ENCODE measurements at places on chromosomes 12 and 14. TPM values are rescaled to one million over a fixed set of nuclear protein-coding genes. Genes with fewer than 3 reads are reported as not detected.

DTX3 gene
- total RNA-seq = 14.3 TPM

C14orf119 gene
- total RNA-seq = 8.5 TPM

DTX1 gene
- total RNA-seq = 2.3 TPM

BMP4 gene
- total RNA-seq = 17.9 TPM

PPFIA2 gene
- total RNA-seq = 2.6 TPM

CFAP73 gene
- not detected for total RNA-seq

CDKL1 gene
- 174 TPM for total RNA-seq

KCNA5 gene
- total RNA-seq = 0.58 TPM

CLEC1A gene
- total RNA-seq = 0.58 TPM

DNA sequence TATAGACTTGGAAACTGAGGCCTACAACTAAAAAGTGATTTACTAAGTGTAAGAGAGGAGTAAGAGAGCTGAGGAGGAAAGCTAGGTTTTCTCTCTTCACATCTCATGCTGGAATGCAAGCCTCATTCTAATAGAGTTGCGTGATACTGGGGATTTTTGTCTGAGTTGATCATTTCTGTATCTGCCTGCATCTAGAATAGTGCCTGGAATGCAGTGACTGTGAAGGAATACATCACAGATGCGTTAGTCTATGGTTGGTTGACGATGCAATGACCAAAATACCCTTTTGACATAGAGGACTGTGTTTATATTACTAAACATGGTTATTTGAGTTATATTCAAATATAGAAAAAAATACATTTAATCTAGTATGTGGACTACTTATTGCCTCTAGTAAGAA is 9.2 kb upstream of the TMEM117 start:
- no peak overlapping the region for H3K27ac ChIP-seq
- no peak overlapping the region for H3K4me3 ChIP-seq
- DNase-seq = no peak
- H3K4me1 ChIP-seq = no peaks in the 10 kb centered on the region

DNA sequence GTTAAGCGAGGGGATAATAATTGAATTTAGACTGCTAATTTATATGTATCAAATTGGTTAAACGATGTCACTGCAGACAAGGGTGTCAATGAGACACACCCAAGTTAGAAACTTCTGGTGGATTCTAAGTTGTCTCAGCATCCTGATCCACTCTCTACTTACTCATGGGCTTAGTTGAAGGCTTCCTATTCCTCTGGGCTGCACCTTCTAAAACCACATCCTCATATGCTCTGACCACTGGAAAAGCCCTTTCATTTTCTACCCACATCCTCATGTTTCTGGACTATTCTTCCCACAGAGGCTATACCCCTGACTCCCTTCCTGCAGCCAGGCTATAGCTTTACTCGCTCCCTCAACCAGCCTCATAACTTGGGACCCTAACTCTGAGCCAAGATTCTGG is 493.8 kb downstream of the VRK1 start:
- no peaks in the 10 kb centered on the region for H3K27me3 ChIP-seq
- H3K27ac ChIP-seq = no peak overlapping the region
- no peaks in the 10 kb centered on the region for H3K36me3 ChIP-seq

DNA sequence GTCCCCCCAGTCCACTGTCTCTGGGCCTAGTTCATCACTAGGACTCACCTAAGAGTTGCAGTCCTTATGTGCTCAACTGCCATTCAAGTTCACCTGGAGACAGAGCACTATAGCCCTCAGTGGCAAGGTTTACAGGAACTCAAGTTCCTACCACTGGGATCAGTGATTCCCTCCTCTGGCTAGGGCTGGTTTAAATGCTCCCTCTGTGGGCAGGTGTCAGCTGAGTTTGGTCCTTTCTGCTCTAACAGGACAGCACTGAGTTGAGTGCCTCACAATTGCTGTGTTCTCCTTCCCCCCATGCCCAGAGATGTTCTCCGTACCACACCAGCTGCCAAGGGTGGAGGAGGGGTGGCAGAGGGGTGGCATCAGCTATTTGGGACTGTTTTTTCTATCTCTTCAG is 20.8 kb upstream of the SAV1 start:
- no peaks in the 10 kb centered on the region for H3K36me3 ChIP-seq
- no peak overlapping the region for H3K27ac ChIP-seq
- no peak overlapping the region for H3K4me3 ChIP-seq

- H3K4me1 ChIP-seq = no peaks in the 10 kb centered on the region
- H3K27ac ChIP-seq = no peak overlapping the region
- H3K36me3 ChIP-seq = peaks cover 72% of the 10 kb centered on the region
- H3K27me3 ChIP-seq = no peaks in the 10 kb centered on the region
Measured at GRCh38 chr14:63996016-63996415, 143.2 kb downstream of the SYNE2 start.

DNA sequence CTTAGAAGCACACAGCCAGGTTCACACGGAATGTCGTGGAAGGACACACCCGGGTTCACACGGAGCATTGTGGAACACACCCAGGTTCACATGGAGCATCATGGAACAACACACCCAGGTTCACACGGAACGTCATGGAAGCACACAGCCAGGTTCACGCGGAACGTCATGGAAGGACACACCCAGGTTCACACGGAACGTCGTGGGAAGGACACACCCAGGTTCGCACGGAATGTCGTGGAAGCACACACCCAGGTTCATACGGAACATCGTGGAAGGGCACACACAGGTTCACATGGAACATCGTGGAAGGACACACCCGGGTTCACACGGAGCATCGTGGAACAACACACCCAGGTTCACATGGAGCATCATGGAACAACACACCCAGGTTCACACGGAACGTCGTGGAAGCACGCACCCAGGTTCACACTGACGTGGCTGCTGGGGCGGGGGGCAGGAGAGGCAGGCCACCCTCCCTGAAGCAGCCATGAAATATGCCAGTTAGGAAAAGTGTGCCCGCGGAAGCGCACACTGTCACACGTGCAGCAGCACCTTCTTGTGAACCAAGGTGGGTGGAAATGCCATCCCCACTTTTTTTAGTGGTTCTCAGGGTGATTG is 86.4 kb downstream of the EP400 start:
- H3K4me3 ChIP-seq = no peak overlapping the region
- H3K36me3 ChIP-seq = peaks cover 58% of the 10 kb centered on the region
- no peaks in the 10 kb centered on the region for H3K27me3 ChIP-seq

DNA sequence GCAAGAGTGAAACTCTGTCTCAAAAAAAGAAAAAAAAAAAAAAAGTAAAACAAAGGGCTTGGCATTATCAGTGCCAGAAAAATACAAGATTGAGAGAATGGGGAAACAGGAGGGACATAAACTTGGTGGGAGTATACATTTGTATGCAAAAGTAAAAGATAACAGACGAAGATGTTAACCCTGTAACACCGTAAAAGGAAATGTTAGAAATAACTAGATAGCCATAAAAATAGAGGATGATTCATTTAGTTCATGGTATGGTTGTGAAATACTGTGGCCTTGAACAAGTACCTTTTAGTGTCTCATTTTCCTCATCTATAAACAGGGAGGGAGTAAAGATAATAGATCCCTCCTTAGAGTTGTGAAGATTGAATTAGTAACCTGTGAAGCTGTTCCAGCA is 33.3 kb downstream of the ATP2A2 start:
- no peak for DNase-seq
- no peak overlapping the region for H3K4me3 ChIP-seq
- peaks cover 18% of the 10 kb centered on the region for H3K4me1 ChIP-seq
- H3K36me3 ChIP-seq = peaks cover 15% of the 10 kb centered on the region
- H3K27ac ChIP-seq = no peak overlapping the region

DNA sequence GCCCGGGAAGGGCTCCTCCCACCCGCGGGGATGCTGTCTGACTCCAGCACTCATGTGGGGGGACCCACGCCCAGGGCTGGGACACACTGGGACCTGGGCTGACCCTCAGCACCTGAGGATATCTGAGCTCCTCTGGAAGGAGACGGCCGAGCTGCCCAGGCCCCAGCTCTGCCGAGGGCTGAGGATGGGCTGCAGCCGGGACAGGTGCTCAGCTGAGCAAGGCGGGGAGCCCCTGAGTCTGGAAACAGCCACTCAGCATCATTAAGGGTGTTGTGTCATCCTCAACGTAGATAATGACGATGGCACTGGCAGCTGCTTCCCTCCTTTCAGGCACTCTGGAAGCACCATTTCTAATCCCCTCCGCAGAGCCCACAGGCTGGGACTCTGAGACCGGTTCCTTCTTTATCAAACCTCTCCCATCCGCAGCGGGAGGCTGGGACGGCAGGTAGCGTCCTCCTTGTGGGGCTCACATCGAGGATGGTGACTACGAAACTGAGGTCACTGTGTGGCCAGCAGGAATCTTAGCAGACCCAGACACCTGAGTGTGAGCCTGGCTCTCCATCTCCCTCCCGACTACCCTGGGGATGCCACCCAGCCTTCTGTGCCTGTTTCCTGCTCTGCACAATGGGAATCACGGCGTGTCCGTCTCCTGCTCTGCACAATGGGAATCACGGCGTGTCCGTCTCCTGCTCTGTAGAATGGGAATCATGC is 26.7 kb upstream of the SFSWAP start:
- no peaks in the 10 kb centered on the region for H3K36me3 ChIP-seq
- H3K27ac ChIP-seq = no peak overlapping the region
- H3K4me1 ChIP-seq = no peaks in the 10 kb centered on the region
- no peak overlapping the region for H3K4me3 ChIP-seq
- H3K27me3 ChIP-seq = no peaks in the 10 kb centered on the region

- no peaks in the 10 kb centered on the region for H3K4me1 ChIP-seq
- no peak for DNase-seq
Measured at GRCh38 chr14:30035361-30035760, 107.7 kb upstream of the PRKD1 start.

DNA sequence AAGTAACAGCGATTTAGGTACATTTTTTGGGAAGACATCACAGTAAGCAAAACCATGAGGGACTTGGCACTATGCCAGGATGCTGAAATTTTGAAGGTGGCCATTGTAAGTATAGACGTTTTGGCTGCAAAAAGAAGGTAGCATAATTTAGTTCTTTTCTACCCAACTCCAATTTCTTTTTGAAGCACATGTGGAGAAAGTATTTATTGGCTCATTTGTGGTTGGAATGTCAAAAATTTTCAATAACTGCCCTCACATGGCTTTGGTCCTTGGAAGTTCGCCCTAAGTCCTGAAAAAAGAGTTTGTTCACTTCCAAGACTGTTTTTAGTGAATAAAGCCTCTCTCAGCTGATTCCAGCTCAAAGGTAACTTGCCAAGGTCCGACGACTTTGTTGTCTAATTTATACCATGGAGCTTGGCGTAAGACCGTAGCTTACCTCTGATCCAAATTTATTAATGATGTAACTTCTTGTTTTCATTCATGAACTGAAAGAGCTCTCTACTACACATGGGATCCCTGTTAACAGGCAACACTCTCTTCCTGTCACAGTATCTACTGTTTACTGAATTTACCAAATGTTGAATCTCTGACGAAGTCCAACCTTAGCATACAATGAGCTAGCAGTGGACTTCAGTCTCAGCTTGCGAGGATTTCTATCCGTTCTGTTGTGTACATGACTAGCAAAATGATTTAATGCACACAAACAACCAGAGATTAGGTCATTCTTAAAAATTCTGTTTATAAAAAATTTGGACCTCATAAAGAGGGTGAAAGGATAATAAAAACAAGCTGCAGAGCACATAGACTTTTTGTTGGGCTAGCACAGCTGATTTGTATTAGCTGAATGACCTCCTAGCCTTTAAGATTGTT is 49.0 kb downstream of the MSRB3 start:
- no peak overlapping the region for H3K4me3 ChIP-seq
- peaks cover 35% of the 10 kb centered on the region for H3K4me1 ChIP-seq
- no peaks in the 10 kb centered on the region for H3K27me3 ChIP-seq
- peak overlapping the region; percentile 44 for H3K27ac ChIP-seq
- peaks cover 6% of the 10 kb centered on the region for H3K36me3 ChIP-seq

- peaks cover 11% of the 10 kb centered on the region for H3K27me3 ChIP-seq
- no peak overlapping the region for H3K27ac ChIP-seq
- H3K4me1 ChIP-seq = peaks cover 9% of the 10 kb centered on the region
- DNase-seq = no peak
- no peaks in the 10 kb centered on the region for H3K36me3 ChIP-seq
- no peak overlapping the region for H3K4me3 ChIP-seq
Measured at GRCh38 chr12:117363953-117364486, 2.6 kb upstream of the NOS1 start.

GRCh38 chr12:46950094-46950493 is 124.3 kb upstream of the SLC38A4 start:
- no peaks in the 10 kb centered on the region for H3K4me1 ChIP-seq
- no peaks in the 10 kb centered on the region for H3K27me3 ChIP-seq
- H3K27ac ChIP-seq = no peak overlapping the region
- no peak for DNase-seq
- no peaks in the 10 kb centered on the region for H3K36me3 ChIP-seq

GRCh38 chr12:51269174-51270066 is 795 bp downstream of the SMAGP start:
- peak; percentile 84 for DNase-seq
- H3K4me3 ChIP-seq = peak overlapping the region; percentile 82
- H3K4me1 ChIP-seq = peaks cover 24% of the 10 kb centered on the region
- peak overlapping the region; percentile 87 for H3K27ac ChIP-seq
- H3K36me3 ChIP-seq = no peaks in the 10 kb centered on the region

DNA sequence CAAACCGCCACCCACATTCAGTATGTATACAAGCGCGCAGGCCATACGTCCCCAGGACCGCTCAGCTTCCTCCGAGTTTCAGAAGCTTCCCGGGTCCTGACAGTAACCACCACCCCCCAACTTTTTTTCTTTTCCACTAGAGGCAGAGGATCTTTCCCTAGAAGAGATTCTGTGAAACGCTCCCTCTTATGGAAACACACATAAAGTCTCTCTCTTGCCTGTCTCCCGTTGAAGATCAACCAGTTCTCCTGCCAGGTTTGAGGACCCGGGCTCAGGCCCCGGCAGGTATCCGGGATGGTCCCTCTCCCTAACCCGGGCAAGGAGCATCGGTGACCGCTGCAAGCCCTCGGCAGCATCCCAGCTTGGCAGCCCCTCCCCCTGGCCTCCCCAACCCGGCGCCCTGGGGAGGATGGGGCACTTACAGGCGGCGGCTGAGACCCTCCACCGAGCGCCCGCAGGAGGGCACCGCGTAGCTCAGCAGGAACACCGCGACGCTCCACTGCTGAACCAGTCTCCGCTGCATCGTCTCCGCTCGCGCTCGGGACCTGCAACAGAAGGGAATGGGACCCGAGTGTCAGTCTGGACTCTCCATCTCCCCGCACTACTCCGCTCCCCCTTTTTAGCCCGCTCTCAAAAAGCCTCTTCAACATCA is 3.4 kb downstream of the PTHLH start:
- H3K36me3 ChIP-seq = no peaks in the 10 kb centered on the region
- H3K4me1 ChIP-seq = peaks cover 19% of the 10 kb centered on the region
- peak overlapping the region; percentile 45 for H3K27ac ChIP-seq
- H3K27me3 ChIP-seq = peaks cover 3% of the 10 kb centered on the region
- no peak for DNase-seq

- no peaks in the 10 kb centered on the region for H3K36me3 ChIP-seq
- H3K4me1 ChIP-seq = no peaks in the 10 kb centered on the region
- H3K4me3 ChIP-seq = no peak overlapping the region
- no peak for DNase-seq
- no peak overlapping the region for H3K27ac ChIP-seq
Measured at GRCh38 chr14:49366416-49366815, 219.8 kb downstream of the RPS29 start.

DNA sequence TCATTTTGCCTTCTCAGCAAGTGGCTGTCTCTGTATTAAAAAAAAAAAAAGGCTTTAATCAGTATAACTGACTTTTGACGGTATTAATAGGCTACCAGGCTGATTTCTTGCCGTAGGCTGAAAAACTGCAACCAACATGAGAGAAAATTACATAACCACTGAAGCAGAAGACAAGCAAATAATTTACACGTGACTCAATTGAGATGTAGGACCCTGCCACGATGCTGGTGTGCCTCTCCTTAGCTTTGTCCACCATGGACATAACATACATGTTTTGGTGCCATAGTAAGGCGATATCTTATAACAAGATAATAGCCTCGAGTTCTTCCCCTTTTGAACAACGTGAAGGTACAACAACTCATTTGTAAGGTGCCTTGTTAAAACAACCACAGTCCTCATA is 88.7 kb upstream of the GRIP1 start:
- no peak for DNase-seq
- no peak overlapping the region for H3K27ac ChIP-seq
- H3K27me3 ChIP-seq = no peaks in the 10 kb centered on the region
- H3K36me3 ChIP-seq = no peaks in the 10 kb centered on the region
- no peaks in the 10 kb centered on the region for H3K4me1 ChIP-seq
